Activated CD4-positive, alpha-beta T cell treated with anti-CD3 and anti-CD28 coated beads, Interleukin-2, amount 10 ng/mL, durations not matched to agents 24 days and 14 days (primary cell): ENCODE measurements at places on chromosomes 6 and 20.
A peak's percentile ranks its signal among the peaks of the same experiment; 100 is the strongest.

GRCh38 chr20:24866742-24867141 is 82.3 kb upstream of the CST7 start:
- DNase-seq: no peak

GRCh38 chr20:40718982-40719729 is 30.1 kb upstream of the MAFB start:
- DNase-seq: no peak

- DNase-seq: no peak
Measured at GRCh38 chr20:49570828-49571552, 3.1 kb upstream of the PTGIS start.

DNA sequence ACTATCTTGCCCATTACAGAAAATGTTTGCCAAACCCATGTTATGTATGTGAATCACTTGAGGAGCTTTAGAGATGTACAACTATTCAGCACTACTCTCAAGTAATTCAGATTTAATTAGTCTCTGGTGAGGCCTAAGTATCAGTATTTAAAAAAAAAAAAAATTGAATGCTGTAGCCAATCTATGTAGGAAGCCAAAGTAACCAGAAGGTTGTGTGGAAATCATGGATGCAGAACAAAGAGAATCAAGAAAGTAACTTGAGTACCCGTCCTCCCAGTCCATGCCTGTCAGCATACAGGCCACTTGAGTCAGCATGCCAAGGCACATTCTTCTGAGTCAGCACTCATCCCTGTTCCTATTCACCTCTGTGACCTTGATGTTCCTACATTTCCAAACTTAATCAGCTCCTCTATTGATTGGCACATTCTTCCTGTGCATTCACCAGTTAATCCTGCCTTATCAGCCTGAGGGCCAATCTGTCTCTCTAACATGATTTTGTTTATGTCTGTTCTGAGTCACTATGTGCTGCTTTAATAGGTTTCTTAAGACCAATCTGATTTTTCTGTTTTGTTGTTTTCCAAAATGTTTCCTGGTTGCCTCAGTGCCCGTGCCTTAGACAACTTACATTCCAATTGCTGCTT is 165.6 kb downstream of the KCNQ5 start:
- DNase-seq: peak; percentile 27

DNA sequence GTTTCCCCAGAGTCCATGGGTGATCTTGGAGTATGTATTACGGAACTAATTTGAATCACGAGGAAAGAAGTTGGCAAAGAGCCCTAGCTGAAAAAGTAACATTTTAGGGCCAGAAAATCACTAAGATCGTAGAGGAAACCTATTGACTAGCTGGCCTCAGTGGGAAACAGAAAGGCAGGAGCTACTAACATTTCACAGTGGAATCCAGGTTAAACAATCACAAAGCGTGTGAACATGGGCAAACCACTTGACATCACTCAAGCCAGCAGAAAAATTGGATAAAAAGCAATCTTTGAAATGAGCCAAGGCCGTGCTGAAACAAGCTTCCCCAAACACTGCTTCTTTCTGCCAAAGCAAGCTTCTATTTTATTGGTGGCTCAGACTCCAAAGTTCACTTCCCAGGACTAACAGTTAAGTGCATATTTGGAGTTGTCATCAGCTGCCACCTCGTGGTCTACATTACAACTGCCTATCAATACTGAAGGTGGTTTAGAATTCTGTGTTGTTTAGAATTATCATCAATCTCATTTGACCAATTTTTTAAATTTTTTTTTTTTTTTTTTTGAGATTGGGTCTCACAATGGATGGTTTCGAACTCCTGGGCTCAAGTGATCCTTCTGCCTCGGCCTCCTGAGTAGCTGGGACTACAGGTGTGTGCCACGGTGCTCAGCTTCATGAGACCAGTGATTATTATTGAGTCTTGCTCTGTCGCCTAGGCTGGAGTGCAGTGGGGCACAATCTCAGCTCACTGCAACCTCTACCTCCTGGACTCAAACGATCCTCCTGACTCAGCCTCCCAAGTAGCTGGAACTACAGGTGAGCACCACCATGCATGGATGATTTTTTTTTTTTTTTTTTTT is 10.6 kb downstream of the RPS10 start:
- peak; percentile 83 for DNase-seq

DNA sequence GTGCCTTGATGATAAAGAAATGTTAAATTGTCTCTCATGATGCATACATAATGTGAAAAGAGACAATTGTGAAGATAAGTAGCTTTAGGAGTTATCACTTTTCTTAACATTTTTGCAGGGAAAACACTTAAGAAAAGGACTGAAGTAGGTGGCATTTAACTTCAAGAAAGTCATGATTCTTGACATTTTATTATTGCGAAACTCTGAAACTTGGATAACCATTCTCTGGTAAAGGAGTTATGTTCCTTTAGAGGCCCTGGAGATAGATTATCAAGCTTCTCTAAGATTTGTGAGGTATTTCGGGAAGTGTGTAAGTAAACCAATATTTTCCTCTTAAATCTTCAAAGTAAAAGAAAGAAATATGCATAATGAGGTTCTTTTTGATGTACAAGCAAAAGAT is 38.5 kb downstream of the HTR1B start:
- DNase-seq: no peak

- DNase-seq: no peak
Measured at GRCh38 chr6:72080260-72080941, 194.1 kb downstream of the RIMS1 start.

DNA sequence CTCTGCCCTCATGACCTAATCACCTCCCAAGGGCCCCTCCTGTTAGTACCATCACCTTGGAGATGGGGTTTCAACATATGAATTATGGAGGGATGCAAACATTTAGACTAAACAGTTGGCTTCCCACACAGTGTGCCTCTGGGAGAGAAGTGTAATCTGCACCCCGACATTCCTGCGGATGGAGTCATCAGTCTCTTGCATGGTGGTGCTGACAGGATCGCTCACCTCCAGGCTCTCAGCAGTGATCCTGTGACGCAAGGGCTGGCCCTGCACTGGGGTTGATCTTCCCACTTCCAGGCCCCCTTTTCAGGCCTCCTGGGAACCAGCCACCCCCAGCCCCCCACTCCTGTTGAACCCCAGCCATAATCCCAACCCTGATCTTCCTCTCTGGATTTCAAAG is 16.0 kb upstream of the PI16 start:
- no peak for DNase-seq

GRCh38 chr20:63829603-63829944 is 1.5 kb downstream of the ZBTB46 start:
- DNase-seq: no peak

DNA sequence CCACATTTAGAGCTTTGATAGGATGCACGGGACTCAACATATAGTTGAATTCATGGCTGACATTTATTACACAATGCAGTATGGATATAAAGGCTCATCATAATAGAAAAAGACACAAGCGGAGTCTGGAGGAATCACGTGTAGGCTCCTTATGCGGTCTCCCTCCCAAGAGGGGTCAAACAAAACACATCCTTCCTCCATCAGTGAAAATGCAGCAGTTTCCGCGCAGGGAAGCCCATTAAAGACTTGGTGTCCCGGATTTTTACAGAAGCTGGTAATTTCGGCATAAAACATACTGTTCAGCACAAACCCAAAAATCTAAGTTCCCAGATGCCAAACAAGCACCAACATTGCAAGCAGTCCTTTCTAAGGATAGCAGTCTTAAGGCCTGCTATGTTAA is 1.1 kb downstream of the USP45 start:
- DNase-seq: no peak

DNA sequence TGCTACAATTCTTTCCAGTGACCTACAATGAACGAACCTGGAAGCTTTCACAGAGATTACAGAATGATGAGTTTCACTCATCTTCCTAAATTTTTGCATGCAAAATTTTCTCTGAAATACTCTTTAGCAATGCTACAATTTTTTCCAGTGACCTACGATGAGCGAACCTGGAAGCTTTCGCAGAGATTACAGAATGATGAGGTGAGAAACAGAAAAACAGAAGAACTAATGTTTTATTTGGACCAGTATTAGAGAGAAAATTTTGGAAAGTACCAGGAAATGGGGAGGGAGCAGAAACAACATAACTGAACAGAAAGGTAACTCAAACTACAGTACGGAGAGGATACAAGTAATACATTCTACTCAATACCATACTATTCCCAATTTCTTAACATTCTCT is 75.0 kb downstream of the IBTK start:
- DNase-seq: no peak

DNA sequence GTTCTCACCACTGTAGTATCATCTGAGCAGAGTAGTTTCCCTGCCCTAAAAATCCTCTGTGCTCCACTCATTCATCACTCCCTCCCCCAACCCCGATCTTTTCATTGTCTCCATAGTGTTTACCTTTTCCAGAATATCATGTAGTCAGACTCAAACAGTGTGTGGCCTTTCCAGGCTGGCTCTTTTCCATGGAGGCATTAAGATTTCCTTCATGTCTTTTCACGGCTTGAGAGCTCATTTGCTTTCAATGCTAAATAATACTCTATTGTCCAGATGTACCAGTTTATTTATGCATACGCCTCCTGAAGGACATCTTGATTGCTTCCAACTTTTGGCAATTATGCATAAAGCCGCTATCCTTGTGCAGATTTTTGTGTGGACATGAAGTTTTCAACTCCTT is 235.8 kb downstream of the PHACTR1 start:
- DNase-seq: no peak

GRCh38 chr6:122028933-122029522 is 370.4 kb upstream of the HSF2 start:
- DNase-seq: no peak

- DNase-seq: no peak
Measured at GRCh38 chr6:154962753-154963152, 32.4 kb upstream of the TIAM2 start.

GRCh38 chr6:43705996-43706395 is 18.4 kb upstream of the MRPS18A start:
- no peak for DNase-seq

- DNase-seq: no peak
Measured at GRCh38 chr6:33420491-33421343, 852 bp downstream of the SYNGAP1 start.

- no peak for DNase-seq
Measured at GRCh38 chr6:47034926-47035325, 7.2 kb downstream of the ADGRF1 start.

- DNase-seq: no peak
Measured at GRCh38 chr6:133376743-133377142, 135.6 kb downstream of the EYA4 start.

DNA sequence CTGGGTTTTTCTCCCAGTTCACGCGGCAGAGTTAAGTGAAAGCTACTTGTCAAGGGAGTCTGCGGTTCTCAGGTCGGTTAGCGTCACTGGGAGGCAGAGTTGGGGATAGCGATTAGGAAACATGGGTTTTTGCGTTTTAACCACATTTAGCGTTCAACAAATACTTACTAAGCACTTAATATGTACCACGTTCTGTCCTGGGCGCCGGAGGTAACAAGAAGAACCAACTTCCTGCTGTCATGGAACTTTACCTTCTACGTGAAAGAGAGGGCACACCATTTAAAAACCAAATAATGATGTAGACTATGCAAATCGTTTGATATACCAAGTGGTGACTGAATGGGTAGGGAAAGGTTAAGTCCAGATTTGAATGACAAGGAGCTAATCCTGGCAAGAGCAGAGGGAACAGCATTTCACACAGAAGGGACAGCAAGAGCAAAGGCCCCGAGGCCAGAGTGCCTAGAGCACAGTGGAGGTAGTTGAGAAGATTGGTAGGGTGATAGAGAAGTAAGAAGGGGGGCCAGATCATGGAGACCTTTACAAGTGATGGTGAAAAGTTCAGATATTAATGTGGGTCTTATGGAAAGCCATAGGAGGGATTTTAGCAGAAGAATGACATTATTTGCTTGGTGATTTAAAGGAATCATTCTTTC is 744 bp downstream of the RIOK1 start:
- no peak for DNase-seq

DNA sequence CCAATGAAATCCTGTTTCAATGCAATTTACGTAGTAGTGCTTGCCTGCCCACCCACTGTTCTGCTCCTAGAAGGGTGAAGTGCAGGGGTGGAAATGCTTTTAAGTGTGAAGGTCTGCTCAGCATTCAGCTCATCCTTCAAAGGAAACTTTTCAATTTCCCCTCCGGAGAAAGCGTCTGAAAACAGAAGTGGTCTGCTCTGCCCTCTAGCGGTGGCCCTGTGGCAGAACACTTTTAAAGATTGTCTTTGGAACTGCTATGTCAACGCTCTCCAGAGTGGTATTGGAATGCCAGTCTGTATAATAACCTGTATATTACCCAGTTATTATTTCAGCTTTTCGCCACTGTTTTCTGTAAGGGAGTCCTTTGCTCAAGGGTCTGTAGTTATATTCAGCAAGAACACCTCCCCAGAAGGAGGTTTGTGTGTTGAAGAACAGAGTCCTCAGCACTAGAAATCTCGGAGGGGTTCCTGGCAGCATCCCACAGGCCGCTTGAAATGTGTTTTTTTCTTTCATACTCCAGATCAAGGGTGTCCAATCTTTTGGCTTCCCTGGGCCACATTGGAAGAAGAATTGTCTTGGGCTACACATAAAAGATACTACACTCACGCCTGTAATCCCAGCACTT is 63.1 kb upstream of the KLHL31 start:
- peak; percentile 86 for DNase-seq

DNA sequence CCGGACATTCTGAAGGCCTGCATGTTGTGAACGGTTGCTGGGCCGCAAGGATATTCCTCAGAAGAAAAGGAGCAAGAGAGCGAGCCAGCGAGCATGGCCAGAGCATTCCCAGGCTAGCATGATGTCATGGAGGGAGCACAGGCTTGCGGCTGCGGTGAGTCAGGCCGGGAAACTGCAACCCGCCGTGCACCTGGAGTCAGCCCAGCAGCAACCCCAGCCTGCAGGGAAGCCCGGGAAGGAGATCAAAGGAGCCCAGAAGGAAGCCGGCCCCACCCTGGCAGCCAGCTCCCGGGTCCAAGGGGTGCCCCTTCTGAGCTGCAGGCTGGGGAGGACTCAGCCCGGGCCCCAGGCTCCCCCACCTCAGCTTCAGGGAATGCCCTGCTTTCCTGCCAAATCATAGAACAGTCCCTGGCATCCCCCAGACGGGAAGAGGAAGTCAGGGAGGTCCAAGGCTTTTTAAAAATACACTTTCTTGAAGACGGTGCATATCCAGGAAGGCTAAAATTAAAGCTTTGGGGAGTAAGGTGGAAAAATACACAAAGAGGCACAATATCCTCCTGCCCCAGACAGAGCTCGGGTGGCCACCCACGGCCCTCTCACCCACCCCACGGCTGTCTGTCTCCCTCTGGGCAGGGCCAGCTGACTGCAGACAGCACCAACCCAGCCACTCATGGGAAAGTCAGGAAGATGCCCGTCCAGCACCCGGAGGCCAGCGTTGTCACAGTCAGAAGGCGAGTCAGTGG is 53.7 kb downstream of the BMP7 start:
- no peak for DNase-seq

GRCh38 chr6:19795211-19795610 is 42.0 kb upstream of the ID4 start:
- no peak for DNase-seq

GRCh38 chr20:62518911-62519310 is 43.1 kb upstream of the GATA5 start:
- no peak for DNase-seq

- DNase-seq: no peak
Measured at GRCh38 chr6:89269252-89269651, 45.8 kb downstream of the GABRR2 start.

- no peak for DNase-seq
Measured at GRCh38 chr6:151617539-151617938, 123.7 kb downstream of the CCDC170 start.
